T-helper 1 cell (primary cell): ENCODE measurements at places on chromosomes 12 and 14.

DNA sequence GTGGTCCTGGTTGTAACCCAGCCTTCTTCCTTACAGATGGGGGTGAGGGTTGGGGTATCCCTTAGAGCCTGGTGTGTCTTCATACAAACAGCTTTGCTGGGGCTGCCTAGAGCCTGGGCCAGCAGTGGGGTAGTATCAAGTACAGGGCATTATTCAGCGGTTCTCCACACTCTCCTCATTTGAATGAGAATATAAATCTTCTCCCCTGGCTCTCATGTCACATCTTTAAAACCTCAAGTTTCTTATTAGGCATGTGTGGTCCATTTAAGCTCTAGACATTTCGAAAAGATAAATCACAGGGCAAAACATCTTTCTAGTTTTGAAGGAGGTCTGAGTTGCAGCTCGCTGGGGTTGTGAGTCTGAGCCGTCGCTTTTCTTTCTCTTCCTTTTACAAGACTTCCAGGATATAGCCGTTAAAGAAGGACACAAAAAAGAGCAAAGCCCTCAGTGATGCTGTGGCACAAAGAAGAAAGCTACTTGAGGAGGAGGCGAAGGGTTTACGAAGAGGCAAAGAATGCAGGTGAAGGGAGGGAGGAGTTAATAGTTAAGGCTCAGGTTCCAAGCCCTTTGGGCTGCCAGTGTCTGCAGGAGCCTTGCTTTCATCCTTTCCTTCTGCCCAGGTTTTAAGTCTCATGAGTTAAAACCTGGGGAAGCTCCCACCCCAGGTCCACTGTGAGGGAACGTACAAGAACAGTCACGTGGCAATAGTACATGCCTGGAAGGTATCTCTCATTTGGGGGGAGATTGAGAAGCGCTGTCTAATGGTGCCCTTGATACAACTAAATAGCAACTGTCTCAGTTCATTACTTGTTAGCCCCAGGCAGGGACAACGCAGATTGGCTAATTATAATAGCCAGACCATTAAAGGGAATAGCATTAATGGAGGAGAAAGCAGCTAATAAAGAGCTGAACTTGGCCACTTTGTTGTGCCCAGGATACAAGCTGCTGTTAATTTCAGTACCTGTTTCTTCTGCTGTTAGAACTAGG lies 94.2 kb downstream of the ETV6 start:
- DNase-seq, result no peak

GRCh38 chr14:61003571-61003970 lies 22.5 kb downstream of the SLC38A6 start:
- no peak for DNase-seq

DNA sequence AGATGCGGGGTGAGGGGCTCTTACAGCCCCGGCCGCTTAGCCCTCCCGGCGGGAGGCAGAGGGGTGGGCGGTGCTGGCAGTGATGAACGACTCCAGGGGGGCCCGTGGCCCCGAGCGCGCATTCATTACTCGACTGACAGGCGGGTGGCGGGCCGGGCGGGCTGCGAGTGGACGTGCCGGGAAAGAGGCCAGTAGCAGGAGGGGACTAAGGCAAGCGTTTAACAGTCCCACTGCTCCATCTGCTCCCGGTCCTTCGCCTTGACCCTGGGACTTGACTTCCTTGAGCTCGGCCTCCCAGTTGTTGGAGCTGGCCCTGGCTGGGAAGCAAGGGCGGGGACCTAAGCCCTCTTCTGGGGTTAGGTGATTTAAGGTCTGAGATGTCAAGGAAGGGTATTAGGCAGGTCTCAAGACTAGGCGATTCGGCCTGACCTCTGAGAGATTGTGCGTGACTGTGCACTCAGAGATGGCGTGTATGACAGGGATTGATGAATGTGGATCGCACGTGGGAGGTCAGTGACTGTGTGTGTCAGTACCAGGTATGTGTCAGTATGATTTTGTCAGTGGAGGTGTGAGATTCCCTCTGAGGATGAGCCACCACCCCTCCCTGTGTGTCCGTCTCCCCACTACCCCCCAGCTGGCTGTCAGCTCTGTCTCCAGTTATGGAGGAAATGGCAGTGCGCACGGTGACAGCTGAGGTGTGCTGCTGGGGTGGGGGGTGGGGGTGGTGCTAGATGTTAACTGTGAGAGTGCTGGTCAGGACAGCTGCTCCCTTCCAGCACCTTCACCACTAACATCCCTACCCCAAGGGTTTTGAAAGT lies 3.6 kb upstream of the DNAJC22 start:
- DNase-seq, result no peak

DNA sequence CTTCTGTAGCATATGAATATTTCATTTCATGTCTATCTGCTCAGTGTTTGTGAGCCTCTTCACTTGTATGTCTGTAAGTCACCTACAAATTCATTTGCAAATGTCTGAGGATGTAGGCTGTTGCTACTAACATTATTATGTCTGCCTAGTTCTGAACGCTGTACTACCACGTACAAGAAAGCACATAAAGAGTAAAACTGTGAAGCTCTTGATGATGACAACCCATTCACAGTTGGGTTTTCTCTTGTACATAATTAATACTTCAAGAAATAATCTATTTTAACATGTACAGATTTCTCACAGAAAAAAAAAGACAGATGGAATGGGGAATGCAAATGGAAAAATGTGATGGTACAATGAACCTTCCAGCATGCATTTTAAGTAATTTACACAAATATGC lies 64.3 kb upstream of the CPNE8 start:
- no peak for DNase-seq

DNA sequence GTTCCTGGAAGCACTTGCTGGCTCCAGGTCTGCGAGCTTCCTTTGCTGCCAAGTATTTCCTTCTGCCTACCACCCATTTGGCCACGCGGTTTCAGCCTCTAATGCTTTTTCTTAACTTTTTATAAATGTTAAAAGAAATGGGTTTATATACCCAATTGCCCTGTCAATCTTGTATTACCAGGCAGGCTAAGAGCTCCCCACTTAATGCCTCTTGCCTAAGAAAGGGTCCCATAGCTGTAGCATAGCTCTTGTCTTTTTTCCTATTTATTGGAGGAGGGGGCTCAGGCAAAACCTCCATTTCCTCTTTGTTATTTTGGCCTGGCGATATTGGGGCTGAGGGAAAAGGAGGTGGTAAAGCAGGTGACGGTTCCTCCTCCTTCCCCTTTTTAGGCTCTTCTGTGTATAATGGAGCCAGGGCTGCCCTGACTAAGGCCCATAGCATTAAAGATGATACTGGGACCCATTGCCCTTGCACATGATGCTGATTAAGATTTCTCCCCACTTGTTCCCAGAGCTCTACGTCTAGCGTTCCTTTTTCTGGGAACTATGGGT lies 21.6 kb upstream of the BLTP3B start:
- no peak for DNase-seq

- DNase-seq, result no peak
These were observed 77.8 kb upstream of the MAX start for GRCh38 chr14:65179918-65180724.

- no peak for DNase-seq
These were observed 61.7 kb upstream of the RFLNA start for GRCh38 chr12:124233041-124233796.

DNA sequence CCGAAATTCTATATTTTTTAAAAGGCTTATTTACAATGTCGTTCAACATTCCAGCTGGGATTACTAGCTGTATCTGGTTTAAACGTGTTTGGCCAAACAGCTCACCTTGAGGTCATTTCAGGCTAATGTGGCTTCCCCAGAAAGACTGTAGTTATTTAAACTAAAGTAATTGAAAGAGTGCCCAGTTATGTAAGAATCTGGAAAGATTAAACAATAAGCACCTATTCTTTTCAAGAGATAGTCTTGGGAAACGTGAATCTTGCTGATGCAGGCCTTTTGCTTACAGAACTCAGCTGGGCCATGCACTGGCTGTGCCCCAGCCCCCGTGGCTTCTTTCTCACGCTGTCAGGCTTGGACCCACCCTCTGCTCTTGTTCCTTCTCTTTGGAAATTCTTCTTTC lies 24.4 kb downstream of the GLRX5 start:
- no peak for DNase-seq

DNA sequence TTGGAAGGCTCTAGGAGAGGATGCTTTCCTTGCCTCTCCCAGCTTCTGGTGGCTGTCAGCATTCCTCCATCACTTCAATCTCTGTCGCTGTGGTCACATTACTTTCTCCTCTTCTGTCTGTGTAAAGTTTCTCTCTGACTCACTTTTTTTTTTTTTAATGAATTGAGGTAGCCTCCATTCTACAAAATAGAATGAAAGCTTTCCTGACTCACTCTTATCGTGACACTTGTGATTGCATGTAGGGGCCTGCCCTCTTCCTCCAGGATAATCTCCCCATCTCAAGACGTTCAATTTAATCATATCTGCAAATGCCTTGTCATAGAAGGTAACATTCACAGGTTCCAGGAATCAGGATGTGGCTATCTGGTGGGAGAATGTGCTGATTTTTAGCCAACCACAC lies 153.5 kb upstream of the HMGA2 start:
- no peak for DNase-seq

GRCh38 chr12:68272732-68273131 lies 19.3 kb upstream of the IL22 start:
- DNase-seq, result no peak

DNA sequence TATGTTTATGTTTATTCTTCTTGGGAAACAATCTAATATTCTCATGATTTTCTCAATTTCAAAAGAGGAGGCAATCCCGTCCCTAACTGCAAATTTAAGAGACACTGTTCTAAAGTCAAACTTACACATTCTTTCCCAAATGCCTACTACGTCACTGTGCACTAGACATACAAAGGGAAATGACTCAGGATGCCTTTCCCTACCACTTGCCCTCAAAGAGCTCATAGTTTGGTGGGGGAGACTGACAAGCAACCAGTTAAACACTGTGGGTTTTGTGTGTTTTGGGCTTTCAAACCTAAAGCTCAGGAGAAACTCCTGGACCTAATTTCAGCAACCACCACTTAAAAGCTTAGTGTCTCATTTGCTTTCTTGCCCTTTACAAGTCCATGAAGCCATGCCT lies 58.4 kb downstream of the ATP2B1 start:
- DNase-seq, result no peak

DNA sequence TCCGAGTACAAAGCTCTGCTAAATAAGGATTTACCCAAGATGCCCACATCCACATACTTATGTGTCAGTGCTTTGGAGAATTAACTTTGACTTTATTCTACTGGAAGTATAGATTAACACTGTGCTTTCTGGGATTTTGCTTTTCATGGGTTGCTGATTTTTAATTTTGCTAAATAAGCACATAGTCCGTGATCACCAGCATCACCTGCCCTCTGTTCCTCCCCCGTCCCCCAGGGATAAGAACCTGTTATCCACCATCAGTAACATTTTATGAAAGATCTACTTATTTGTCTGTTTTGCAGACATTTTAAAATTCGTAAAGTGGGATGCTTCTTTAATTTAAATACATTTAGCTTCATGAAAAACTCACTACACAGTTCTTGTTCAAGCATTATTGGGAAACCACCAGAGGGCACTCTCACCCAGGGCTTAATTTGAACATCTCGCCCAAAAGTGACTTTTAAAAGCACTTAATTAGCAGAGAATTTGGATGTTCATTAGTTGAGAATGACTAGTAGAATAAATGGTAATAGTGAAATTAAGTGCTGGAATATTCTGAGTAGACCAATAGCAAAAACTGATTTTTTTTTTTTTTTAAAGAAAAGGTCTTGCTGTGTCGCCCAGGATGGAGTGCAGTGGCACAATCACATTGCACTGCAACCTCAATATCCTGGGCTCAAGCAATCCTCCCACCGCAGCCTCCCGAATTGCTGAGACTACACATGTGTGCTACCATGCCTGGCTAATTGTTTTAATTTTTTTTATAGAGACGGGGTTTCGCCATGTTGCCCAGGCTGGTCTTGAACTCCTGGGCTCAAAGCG lies 35.7 kb downstream of the MRPL42 start:
- peak; percentile 67 for DNase-seq

- DNase-seq, result no peak
These were observed 26.6 kb downstream of the NT5DC3 start for GRCh38 chr12:103814436-103814835.

DNA sequence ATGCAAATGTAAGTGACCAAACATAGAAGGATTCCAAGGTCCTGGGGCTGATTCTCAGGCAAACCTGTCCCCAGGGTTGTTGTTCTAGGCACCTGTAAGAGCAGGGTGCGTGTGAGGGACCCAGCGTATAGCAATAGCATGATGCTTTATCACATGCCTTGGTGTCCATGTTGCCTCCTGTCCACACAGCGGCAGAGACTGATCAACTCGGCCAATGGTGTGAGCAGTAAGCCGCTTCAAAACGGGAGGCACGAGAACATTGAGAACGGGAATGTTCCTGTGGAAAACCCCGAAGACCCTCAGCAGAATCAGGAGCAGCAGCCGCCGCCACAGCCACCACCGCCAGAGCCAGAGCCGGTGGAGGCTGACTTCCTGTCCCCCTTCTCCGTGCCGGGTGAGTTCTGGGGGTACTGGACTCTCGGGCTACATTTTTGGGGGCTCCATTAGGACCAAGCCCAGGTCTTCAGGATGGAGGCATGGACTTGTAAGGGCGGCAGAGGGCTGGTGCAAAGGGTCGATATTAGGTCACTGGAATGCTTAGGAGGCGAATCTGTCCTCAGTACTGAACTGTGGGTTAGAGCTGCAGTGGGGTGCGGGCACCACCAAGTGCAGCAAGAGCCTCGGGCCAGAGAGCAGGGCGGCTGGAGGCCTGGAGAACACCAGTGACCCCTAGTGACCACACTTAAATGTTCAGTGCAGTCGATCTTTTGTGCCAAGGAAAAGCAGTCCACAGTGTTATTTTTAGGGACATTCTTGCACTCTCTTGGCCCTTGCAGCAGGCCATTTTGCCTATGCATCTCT lies 57.2 kb upstream of the RIN3 start:
- no peak for DNase-seq

GRCh38 chr12:90473831-90474230 lies 481.1 kb downstream of the CCER1 start:
- no peak for DNase-seq

GRCh38 chr14:55370883-55371455 lies 40.7 kb downstream of the ATG14 start:
- no peak for DNase-seq

DNA sequence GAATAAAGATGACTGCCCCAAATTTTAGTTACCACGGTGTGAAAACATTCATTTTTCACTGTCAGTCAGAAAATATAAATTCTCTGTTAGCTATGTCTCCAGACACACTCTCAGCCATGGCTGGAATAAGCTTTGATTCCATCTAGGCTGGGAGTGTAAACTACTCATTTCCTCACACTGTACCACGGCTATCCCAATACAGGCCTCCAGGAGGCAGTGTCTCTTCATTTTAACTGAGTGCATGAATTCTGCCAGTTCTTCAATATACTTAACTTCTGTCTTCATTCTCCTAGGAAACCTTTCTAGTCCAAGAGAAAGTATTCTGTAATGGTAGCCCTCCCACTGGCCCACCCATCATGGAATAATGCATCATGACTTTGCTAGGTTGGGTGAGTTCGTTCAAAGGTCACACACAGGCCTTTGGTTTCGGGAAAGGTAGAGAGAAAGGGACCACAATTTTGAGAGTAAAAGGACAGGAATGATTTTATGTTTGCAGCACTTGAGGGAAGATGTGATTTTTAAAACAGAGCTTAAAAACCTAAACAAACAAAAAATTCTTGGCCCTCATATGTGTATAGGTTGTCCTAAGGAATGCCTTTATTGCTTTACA lies 381.1 kb downstream of the SEC23A start:
- no peak for DNase-seq

GRCh38 chr14:98341211-98341610 lies 930.8 kb downstream of the BCL11B start:
- no peak for DNase-seq
